ENCODE measurements at places on chromosomes 5 and 9. TPM values are rescaled to one million over a fixed set of nuclear protein-coding genes. Genes with fewer than 3 reads are reported as not detected.
A peak's percentile ranks its signal among the peaks of the same experiment; 100 is the strongest.

- DNase-seq: peak; percentile 29
Measured at GRCh38 chr9:121156263-121156731, 45.4 kb downstream of the RAB14 start.

DNA sequence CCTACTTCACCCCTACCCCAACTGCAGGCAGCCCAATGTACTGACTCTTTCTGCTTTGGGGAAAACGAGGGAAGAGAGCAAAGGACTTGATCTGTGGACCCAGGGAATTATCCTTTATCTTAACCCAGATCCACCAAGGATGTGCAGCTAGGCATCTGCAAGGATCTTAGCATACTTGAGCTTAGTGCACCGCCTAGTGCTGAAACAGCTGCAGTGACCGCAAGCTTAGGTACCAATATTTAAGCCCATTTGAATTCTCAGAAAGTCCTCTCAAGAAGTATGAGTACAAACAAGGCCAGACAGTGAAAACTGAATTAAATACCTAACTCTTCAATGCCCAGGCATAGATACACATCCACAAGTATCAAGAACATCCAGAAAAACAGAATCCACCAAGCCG is 576.7 kb upstream of the ADAMTS16 start:
- DNase-seq: no peak

DNA sequence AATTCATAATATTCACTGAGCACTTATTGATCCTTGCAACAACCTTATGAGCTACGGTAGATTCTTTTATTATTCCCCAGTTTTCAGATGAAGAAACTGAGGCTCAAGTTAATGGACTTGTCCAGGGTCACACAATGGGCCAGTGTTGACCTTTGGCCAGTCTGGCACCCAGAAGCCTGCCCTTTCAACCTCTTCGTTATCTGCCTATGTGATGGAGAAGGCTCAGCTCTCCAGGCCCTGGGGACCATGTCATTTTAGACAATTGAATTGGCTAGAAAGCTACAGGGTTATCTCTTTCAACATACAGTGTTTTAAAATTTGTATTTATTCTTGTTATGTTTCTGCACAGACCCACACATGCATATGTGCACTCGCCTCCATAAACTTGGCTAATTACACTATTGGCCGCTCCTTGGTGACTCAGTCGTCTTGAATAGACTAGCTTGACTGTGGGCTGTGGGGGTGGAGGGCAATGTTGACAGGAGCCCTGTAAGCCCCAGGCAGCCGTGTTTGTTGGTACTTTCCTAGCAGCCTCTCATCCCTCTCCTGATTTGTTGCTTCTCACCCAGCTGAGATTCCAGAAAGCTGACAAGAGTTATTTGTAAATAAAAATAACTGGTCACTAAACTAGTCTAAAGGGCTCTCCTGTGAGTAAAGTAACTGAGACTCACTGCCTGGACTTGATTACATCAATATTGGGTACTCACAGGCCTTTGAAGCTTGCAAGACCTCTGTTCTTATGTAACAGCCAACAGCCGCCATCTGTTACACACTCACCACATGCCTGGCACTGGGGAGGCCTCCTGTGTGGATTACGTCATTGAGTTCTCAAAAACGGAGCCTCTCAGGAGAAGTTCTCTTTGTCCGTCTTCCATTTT is 8.5 kb upstream of the ANGPTL2 start:
- DNase-seq: peak; percentile 92

DNA sequence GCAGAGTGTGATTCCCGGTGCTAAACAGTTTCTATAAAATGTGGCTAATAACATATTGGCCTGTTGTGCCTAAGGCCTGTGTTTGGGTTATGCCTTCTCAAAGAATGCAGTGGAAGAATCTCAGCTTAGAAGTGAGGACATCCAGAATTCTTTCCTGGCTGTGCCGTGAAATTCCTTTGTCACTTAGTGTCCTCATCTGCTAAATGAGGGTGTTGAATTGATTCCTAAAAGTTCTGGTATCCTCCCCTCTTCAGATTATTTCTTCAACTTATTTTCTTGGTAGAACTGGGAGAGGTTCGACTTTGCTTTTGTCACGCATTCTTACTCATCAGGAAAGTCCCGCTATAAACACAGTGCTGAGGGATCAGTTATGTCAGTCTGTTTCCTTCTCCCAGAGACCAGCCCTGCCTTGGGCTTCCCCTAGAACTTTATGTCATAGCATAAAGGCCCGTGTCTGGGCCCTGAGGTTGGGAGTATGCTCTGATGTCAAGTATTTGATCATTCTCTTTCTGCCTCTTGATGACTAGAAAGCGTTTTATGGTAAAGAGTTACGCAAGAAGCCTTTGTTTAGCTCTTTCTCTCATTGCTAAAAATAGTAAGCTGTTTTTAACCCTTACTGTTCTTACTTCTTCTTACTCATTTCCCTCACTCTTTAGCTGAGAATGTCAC is 29.5 kb downstream of the MTAP start:
- DNase-seq: no peak

DNA sequence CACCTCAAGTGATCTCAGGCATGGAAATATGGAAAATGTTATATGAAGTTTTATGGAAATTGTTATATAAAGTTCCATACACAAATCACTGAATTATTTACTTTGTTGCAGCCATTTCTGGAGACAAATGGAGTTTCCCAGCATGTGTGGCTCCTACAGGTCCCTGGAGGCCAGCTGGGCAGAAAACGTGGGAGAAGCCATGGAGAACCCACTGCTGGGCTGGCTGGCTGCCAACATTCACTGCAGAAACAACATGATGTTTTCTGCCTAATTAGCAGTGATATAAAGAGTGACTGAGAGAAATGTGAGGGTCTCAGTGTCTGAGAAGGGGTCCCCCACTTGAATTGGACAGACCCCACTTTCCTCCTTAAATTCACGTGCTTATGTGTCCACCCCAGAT is 208.8 kb upstream of the IRX2 start:
- DNase-seq: no peak

- DNase-seq: no peak
Measured at GRCh38 chr9:124137944-124138335, 119.8 kb upstream of the NEK6 start.

- DNase-seq: no peak
Measured at GRCh38 chr9:133463234-133463863, 3.6 kb downstream of the CACFD1 start.

DNA sequence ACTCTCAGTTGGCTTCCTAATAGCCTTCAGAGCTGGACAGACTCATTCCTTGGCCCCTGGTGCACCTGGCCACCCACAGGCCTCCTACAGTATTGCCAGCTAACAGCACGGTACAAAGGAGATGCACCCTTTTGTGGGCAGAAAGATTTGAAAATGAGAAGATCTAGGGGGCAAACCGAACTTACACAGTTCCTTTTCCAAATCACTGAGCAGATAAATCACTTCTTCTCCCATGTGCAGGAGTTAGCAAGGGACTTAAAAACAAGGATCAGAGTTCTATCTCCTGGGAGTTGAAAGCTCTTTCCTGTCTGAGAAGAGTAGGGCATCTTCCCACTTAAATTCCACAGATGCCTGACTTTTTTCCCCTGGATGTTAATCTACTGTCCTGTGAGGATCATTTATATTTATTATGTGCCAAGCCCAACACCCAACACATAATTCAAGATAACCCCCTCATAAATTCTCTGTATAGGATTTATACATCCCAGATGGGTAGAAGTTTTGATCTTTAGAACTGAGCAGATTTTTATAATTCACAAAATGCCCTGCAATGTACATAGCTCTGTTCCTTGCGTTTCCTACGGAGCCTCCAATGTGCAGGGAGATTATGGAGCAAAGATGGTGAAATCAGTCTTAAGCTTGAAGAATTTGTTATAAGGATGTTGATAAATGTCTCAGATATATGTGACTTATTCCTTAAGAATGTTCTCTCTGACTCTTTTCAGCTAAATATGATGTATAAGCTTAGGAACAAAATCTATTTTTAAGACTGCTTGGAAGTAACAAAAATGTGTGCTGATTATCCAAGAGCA is 207.2 kb upstream of the DAPK1 start:
- DNase-seq: no peak

GRCh38 chr9:5915438-5915837 is 24.7 kb downstream of the MLANA start:
- no peak for DNase-seq

- DNase-seq: no peak
Measured at GRCh38 chr9:69834591-69835184, 14.1 kb downstream of the CFAP95 start.

DNA sequence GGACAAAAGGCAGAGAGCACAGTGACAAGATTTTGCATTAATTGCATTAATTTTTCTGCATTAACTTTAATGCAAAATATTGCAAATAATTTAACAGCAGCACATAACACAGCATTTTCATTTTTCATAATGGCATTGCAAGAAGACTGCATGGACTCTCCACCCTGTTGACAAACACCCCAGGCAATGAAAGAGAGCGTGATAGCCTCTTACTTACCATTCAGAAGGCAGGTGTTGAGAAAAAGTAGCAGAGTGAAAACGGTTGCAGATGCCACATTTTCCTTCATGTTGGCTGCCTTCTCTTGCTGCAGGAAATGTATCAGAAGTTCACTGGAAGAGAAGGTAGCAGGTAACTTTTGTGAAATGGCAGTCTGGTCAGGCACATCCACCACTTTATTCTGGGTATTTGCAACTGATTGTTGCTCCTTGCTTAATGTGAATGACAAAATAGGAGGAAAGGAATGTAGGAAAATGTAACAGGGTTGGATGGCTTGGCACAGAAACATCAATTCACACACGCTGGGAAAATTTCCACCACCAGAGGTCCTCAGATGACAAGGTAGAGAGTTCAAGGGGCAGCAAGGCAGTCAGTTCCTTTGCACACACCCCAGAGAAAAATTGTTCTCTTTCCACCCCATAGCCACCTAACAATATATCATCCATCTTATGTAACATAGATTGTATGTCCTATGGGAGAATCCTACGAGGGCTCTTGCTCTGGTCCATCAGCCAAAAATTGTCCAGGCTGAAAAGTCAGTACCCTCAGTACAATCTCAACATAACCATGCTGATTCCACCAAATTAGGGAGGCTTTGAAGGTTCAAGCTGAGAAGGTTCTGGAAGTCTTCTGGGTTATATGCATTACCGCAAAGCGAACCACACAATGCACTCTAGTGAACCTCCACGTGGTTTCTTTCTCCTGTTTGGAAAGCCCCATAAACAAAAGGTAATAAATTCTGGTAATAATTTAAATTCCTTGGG is 41.9 kb upstream of the AGXT2 start:
- DNase-seq: peak; percentile 89

DNA sequence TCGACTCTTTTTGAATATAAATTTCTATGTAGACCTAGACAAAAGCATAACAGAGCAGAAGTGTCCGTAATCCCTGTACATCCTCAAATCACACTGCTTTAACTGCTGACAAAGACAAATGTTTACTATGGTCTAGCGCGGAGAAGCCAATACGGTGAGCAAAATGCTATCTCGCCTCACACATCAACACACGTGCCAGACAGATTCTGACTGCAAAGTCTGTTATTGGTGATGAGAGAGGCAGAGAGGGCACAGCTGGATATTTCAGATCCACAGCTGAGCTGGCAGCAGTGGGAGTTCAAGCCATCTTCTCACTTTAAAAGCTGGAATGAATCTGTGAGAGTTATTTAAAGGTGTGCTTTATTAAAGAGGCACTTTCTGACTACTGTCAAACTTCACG is 124.3 kb downstream of the ARL15 start:
- no peak for DNase-seq

DNA sequence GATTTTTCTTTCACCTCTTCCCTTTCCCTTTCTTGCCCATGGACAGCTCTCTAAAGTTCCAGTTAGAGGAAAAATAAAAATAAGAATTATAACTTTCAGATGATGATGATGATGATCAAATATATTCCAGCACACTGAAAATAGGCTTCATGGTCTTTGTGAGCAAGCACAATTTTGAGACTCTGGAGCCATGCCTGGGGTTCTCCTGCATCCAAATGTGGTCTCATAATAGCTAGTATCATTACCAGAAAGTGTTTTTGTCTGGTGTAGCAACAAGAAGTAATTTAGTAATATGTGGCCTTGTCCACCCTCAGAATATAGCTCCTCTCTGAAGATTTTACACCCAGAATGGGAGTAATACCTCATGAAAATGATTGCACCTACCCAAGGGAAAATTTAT is 150.4 kb downstream of the SNCAIP start:
- DNase-seq: no peak

DNA sequence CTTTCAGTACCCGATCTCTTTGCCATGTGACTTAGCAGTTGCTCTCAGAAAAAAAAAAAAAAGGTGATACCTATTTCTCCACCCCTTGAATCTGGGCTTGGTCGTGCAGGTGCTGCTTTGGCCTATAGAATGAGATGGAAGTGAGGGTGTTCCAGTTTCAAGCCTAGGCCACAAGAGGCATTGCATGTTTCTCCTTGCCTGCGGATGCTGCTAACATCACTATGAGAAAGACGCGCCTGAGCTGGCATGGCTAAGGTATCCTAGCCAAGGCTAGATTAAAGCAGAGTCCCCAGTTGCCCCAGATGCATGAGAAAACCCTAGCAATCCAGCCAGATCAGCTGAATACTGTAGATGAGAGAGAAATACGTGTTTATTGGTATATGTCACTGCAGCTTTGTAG is 14.7 kb upstream of the CSF1R start:
- no peak for DNase-seq

DNA sequence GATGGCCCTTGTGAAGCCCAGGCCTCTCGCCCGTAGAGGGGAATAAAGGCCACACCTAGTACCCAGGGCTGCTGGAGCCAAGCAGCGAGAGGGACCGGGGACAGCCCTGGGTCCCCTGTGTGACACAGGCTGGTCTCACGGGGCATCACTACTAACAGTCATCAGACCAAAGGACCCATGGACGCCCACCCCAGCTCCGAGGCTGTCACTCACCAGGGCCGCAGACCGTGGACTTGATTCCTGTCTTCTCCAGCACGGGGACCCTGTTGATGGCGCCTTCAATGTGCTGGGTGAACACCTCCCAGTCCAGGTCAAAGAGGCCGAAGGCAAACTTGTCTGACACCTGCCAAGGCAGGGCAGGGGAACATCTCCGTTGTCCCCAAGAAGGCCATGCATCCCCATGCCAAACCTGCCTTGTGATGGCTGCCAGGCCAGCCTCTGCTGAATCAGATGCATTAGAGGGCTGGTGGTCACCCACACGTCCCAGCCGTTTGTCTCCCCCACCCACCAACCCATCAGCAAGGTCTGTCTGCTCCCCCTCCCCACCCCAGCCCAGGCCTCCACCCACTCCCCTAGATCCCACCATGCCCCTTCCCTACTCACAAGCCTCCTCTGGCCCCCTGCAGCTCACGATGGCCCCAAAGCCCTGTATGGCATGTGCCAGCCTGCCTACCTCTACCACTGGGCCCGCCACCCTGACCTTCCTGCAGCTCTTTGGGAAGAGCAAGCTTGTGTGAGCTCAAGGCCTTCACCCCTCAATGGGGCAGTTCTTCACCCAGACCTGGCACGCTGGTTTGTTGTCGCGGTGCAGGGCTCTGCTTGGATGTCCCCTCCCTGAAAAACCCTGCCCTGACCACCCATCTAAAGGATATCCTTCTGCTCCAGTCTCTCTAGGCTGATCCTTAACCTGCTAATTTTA is 20.8 kb downstream of the SARDH start:
- DNase-seq: no peak

Gene EIF4E1B
- total RNA-seq: not detected

Gene ERCC6L2
- 25.8 TPM for total RNA-seq

Gene PDE6A
- total RNA-seq: 0.49 TPM

Gene NUDT12
- 11.5 TPM for total RNA-seq

Gene BSPRY
- 41.1 TPM for total RNA-seq

Measured in lower leg skin (tissue), 4 donors.